ENCODE measurements at places on chromosomes 4 and X.

DNA sequence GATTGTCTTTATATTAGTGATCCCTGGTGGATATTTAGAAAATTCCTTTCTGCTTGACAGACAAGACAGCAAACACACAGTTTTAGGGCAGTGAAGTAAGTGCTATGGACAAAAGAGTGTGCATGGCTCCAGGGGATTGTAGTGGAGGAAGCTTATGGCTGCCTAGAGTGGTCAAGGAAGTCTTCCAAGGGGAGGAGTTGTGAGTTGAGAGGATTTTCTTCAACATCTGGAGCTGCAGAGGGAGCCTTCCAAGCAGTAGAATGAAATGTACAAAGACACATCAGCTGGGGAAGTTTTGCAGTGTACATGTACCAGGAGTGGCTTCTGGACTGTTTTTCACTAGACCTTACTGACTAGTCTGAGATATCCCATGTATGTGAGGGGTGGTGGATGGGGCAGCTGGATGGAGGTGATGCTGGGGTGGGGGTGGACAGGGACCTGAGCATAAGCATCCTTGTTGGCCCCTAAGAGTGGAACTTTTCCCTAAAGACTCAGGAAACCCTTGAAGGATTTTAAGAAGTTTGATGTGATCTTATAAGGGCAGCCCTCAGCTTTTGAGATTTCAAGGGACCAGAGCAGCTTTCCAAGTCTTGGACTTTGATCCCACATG, 160.5 kb upstream of the TAPT1 start:
- H3K36me3 ChIP-seq, result no peaks in the 10 kb centered on the region
- no peak for DNase-seq
- no peak overlapping the region for H3K27ac ChIP-seq
- H3K4me1 ChIP-seq, result no peaks in the 10 kb centered on the region
- no peak overlapping the region for H3K4me3 ChIP-seq
- H3K27me3 ChIP-seq, result no peaks in the 10 kb centered on the region

DNA sequence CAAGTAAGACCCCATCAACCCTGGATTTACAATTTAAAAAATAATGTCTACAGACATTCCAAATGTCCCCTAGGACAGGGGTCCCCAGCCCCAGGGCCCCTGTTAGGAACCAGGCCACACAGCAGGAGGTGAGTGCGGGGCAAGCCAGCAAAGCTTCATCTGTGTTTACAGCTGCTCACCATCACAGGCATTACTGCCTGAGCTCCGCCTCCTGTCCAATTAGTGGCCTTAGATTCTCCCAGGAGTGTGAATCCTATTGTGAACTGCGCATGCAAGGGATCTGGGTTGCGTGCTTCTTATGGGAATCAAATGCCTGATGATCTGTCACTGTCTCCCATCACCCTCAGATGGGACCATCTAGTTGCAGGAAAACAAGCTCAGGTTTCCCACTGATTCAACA, 146.1 kb downstream of the ATP10D start:
- no peaks in the 10 kb centered on the region for H3K27me3 ChIP-seq
- H3K4me3 ChIP-seq, result no peak overlapping the region
- no peak overlapping the region for H3K27ac ChIP-seq
- H3K4me1 ChIP-seq, result no peaks in the 10 kb centered on the region

- no peak for DNase-seq
- H3K27me3 ChIP-seq, result no peaks in the 10 kb centered on the region
- H3K4me3 ChIP-seq, result no peak overlapping the region
- no peaks in the 10 kb centered on the region for H3K36me3 ChIP-seq
- H3K4me1 ChIP-seq, result no peaks in the 10 kb centered on the region
- H3K27ac ChIP-seq, result no peak overlapping the region
Observed at GRCh38 chr4:170887396-170887795, 797.6 kb upstream of the AADAT start.

DNA sequence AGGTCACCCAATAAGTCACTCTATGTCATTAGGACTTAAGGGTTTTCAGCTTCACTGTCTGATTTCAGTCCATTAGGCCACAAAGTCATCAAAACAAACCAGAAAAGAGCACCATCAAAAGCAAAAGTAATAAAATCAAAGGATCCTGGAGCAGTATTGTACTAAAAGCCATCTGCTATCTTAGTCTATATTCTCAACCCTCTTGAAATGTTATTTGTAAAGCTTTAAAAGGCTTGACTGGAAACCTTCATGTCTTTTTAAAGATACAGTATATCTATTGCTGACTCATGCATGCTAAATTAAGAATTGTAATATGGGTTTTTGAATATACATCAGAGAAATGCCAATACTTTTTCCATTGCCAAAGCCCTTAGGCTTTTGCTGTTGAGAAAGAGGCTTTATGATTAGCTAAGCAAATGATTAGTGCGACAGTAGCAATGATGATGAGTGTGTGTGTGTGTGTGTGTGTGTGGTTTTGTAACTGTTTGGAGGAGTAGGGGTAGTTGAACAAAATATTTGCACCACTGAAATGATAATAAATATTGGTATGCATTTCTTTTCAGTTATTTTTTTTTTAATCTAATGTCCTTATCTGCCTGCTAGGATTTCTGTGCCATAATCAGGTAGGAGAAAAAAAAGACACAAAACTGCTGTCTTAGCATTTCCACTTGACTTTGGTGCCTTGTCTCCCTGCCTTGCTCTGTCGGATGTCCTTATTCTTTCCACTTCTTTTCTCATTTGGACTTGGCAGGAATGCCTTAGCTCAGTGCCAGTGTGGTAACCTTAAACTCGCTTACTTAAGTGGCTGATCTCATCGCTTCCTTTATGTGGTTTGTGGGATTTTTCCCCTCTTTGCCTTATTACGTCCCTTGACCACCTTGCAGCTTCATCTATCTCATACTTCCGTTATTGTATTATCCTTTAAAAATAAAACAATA, 119.7 kb downstream of the PCDH7 start:
- H3K4me1 ChIP-seq, result no peaks in the 10 kb centered on the region
- no peak overlapping the region for H3K27ac ChIP-seq
- no peaks in the 10 kb centered on the region for H3K36me3 ChIP-seq
- H3K4me3 ChIP-seq, result no peak overlapping the region
- no peak for DNase-seq
- H3K27me3 ChIP-seq, result no peaks in the 10 kb centered on the region

- H3K4me1 ChIP-seq, result no peaks in the 10 kb centered on the region
- H3K27me3 ChIP-seq, result peaks cover 7% of the 10 kb centered on the region
- H3K27ac ChIP-seq, result no peak overlapping the region
- no peak overlapping the region for H3K4me3 ChIP-seq
Observed at GRCh38 chr4:185718578-185719499, 93.2 kb downstream of the SORBS2 start.
